ENCODE measurements at places on chromosomes 7 and 10. TPM values are rescaled to one million over a fixed set of nuclear protein-coding genes. Genes with fewer than 3 reads are reported as not detected.

- no peak for DNase-seq
Observed at GRCh38 chr10:94991243-94991888, 52.9 kb downstream of the CYP2C9 start.

GRCh38 chr7:82932516-82932915, 230.2 kb downstream of the PCLO start:
- no peak for DNase-seq

DNA sequence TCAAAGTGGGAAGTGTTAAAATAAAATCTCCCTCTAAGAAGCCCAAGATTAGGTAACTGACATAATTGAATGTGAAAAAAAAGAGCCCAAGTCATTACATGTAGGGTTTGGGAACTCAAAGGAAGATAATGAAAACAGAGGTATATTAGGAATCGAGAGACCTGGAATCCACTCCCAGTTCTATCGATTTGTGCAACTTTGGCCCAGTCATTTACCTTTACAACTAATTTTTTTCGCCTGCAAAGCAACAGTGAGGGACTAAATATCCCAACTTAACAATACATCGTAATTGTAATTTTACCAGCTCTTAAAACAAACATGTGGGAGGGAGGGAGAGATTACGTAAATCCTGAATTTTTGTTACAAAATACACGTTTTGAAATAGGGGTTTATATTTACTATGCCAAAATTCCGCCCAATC, 1.4 kb downstream of the MINDY3 start:
- no peak for DNase-seq

- DNase-seq: no peak
Observed at GRCh38 chr7:16397501-16398145, 23.7 kb downstream of the CRPPA start.

DNA sequence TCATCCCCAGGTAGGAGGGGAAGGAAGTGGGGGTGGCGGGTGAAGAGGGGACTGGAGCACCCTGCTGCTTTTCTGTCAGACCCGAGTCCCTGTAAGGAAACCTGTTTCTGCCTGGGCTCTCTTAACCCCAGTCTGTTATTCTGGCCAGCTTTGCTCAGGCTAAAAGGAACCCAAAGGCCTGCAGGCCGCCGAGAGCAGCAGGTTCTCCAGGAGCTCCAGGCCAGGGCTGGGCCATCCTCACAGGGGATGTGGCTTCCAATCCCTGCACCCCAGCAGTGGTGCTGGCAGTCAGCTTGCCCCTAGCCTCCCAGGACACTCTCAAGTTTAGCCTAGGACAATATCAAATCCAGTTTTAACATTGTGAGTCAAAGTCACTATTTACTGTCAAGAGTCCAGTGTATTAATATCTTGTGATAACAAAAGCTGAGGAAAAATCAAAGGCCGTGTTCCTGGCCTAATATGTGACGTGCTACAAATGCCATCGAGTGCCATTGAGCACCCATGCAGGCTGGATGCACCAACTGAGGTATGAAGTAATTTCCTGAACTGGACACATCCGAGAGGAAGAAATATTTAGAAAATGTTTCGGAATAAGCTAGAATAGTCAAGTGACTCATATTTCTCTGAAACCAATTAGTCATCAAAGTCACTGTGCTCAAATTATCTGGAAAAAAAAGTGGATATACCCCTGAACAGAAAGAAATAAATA, 7.0 kb downstream of the PKD1L1 start:
- DNase-seq: no peak

DNA sequence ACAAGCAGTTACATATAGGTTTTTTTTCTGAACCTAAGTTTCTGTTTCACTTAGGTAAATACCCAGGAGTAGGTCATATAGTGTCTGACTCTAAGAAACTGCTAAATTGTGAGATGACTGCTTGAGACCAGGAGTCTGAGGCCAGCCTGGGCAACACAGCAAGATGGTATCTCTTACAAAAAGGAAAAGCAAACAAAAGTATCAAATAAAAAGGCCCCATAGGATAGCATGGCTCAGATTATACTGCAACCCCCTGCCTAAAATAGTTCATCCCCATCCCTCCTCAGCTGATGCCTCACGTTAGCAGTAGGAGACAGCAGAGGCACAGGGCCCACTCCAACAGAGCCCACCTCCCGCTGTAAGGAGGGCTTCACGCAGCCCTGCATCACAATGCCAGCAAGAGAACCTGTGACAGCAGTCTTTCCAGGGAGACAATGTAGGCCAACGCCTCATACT, 90.3 kb downstream of the SRPK2 start:
- no peak for DNase-seq

DNA sequence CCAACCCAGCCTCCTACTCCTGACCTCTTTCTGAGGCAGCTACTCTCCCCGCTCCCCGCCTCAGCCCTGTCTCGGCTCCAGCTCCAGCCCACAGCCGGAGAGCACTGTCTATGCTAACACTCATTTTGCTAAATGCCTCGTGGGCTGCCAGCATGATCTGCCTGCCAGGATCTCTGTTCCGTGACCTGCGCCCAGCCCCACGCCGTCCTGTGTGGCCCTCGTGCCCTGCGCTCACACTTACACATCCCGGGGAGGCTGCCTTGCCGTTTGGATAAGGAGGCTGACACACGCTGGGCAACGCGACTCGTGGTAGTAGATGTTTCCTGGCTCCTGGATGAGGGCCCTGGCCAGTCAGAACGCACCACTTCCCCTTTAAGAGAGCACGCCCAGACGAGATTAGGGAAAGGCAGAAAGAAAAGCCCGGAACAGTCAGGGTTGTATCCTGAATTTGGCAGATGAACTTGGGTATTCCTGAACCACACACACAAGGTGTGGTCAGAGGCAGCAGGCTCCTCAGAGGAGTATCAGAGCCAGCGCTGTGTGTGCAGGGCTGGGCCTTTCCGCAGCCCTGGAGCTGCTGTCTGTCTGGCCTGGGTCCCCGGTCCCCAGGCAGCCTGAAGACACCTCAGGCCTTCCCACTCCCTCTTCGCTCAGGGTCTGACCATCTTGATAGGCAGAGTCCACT, 97.7 kb upstream of the EFCAB10 start:
- peak; percentile 88 for DNase-seq

BNIP3 gene
- 51.7 TPM for total RNA-seq

NPC1L1 gene
- total RNA-seq: 0.10 TPM

Measured in colonic mucosa (tissue), 4 donors.